ENCODE measurements at places on chromosomes 6 and 20.

GRCh38 chr6:113854531-113855499, 2.3 kb upstream of the MARCKS start:
- DNase-seq, result no peak

DNA sequence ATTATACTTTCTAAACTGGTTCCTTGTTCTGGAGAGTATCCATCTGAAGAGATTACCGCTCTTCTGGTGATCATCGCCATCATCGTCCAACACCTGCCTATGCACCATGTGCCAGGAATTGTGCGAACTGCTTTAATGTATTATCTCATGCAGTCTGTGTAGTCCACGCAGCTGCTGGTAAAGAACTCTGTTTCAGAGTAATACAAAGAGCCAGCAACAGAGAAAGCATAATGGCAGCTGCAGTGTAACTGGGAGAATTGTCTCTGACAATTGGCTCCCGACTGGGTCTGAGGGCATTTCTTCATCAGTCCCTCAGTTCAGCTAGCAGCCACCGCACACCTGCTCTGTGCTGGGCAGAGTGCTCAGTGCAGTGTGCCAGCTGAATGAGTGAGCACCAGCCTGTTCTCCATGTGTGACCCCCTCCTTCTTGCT, 383.4 kb downstream of the GRIK2 start:
- DNase-seq, result no peak

- no peak for DNase-seq
These were observed 50.4 kb upstream of the APCDD1L start for GRCh38 chr20:58565461-58566175.

- DNase-seq, result no peak
These were observed 47.8 kb downstream of the ELOVL5 start for GRCh38 chr6:53300656-53301551.

DNA sequence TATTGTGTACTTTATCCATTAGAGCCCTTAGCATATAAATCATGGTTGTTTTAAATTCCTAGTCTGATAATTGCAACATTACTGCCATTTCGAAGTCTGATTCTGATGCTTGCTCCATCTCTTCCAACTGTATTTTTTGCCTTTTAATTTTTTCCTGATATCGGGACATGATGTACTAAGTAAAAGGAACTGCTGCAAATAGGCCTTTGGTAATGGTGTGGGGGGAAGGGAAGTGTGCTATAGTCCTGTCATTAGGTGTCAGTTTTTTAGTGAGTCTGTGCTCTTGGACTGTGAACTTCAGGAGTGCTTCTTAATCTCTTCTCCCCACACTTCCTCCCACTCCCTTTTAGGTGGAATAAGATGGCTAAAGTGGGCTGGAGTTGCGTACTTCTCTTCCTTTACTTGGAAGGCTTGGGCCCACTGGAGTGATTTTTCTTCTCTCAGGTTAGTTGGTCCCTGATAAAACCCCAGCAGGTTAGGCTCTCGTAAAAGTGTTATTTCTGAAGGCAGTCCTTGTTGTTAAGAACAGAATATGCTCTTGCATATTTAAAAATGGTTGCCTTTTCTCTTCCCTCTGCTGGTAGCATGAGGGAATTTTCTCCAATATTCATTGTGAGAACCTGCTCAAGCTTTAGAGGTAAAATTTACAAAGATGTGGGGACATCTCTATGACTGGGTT, 18.1 kb downstream of the STXBP5 start:
- no peak for DNase-seq

DNA sequence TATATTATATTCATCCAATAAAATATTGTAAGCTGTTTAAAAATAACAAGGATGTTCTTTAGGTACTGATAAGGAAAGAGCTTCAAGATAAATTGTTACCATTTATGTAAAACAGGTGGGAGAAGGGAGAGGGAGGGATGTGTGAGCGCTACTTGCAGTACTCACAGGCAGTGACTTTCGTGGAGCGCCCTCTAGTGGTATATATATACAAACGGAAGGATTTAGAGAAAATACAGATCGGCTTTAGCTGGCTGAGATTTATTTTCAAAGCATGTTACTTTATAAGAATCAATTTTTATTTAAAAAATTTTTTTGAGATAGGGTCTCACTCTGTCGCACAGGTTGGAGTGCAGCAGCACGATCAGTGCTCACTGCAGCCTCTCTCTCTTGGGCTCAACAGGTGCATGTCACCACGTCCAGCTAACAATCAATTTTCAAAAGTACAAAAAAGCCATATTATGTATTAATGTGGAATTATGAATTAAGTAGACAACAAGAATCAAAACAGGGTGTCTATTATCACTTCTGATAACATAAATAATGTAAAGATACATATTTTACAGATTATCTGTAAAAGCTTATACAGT, 3.3 kb upstream of the MOG start:
- no peak for DNase-seq

- DNase-seq, result no peak
These were observed 70.8 kb downstream of the B3GAT2 start for GRCh38 chr6:70886071-70886470.

DNA sequence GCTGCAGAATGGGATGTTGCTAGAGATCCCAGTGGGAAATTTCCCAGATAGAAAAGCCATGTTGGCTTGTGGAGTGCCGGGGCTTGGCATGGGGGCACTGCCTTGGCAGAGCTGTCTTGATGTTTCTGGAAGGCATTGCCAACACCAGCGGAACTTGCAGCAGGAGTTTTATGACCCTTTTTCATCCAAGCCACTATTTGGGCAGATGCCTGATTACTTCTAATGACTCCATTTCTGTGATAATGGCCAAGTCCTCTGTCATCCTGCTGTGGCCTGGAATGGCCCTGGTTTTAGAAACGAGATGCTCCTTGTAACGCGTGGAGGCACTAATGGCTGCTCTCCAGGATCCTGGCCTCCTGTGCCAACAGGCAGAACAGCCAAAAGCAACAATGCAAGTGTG, 229.0 kb downstream of the ZNF217 start:
- no peak for DNase-seq

DNA sequence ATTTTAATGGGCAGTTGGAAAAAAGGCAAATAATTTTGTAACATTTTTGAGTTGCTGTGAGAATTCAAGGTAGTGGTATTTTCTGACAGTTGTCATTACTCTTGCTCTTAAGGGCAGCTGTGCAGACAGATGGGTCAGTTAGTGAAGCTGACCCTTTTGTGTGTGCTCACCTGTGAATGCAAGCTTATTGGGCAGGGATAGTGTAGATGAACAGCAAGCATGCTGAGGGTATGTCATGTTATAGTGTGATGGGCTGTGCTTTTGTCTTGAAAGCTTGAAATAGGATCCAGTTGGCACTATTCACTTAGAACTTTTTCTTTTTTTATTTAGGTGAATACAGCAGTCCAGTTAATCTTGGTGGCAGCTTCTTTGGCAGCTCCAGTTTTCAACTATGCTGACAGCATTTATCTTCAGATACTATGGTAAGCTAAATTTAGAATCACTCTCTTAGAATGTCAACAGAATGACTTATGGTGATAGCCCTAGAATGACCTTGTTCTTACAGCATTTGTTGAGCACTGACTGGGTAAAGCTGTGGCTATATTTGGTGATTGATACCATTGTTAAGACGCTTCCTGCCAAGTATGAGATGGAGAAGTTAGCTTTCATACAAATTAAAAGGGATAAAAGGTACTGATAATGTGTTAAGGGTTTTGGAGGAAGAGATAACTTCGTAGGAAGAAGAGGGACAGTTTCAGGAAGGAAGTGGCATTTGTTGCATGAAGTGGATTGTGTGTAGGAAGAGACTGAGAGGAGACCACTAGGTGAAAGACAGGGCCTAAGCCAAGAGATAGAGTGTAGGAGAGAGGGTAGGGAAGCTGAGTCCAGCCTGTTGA, 19.5 kb downstream of the LRRN4 start:
- no peak for DNase-seq

DNA sequence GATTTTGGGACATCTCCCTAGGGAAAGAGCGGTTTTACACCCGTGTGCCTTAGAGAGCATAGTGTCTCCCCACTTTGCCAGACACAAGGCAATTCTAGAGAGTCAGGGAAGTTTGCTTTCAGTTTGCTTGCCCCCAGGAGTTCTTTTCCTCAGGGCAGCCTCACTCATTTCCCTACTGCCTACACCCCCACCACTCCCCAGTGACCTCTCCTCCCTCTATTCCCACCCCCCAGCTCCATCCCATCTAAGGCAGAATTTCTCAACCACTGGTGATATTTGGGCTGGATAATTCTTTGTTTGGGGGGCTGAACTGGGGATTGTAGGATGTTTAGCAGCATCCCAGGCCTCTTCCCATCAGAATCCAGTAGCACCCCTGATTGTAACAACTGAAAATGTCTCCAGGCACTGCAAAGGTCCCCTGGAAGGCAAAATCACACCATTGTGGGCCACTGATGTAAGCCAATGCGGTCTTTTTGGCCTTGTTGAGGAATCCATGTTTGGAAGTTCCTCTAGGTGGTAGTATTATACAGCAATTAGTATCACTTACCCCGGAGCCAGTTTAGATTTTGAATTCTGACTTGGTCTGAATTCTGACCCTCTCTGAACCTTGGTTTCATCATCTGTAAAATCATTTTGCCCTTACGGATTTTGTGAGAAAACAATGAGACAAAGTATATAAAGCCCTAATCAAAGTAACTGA, 1.3 kb downstream of the EPPIN start:
- no peak for DNase-seq

DNA sequence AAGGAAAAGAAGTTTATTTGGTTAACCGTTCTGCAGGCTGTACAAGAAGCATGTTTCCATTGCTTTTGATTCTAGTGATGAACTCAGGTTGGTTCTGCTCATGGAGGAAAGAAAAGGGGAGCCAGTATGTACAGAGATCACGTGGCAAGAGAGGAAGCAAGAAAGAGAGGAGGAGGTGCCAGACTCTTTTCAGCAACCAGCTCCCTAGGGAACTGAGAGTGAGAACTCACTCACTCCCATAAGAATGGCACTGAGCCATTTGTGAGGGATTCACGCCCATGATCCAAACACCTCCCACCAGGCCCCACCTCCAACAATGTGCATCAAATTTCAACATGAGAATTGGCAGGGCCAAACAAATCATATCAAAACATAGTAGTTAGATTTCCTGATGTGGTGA, 649.1 kb downstream of the EPM2A start:
- DNase-seq, result no peak
